ENCODE measurements at places on chromosomes 16 and 17.

GRCh38 chr16:53061256-53061655, 6.5 kb downstream of the CHD9 start:
- DNase-seq: no peak

GRCh38 chr17:58631523-58632323, 60.1 kb downstream of the TEX14 start:
- DNase-seq: peak; percentile 96

DNA sequence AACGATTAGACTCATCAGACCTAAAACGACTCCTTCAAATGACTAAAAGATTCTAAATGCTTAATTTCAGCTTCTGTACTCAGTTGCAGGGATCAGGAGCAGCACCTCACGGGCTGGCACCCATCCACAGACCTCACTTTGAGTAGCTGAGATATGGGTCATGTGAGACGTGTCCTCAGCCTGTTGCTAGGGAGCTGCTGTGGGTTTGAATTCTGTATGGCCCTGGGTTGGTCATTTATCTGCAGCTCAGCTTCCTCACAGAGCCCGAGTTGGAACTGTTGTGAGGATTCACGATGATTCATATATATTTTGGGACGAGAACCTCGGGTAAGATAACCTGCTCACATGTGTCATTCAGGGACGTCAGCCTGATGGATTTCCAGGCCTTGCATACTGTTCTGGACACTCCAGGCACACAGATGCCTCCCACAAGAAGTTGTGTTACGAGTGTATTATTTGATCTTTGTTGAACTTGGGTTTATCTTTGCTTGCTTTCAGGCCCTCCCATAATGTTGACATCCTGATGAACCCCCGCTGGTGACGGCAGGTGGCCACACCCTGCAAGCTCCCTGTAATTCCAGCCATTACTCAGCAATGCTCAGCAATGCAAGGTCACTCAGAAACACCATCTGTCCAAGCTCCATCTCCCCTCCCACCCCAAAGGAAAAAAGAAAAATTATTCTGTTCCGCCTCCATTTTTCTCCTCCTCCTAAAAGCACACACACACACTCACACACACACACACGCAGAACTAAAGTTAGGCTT, 137.6 kb downstream of the RBFOX3 start:
- no peak for DNase-seq

DNA sequence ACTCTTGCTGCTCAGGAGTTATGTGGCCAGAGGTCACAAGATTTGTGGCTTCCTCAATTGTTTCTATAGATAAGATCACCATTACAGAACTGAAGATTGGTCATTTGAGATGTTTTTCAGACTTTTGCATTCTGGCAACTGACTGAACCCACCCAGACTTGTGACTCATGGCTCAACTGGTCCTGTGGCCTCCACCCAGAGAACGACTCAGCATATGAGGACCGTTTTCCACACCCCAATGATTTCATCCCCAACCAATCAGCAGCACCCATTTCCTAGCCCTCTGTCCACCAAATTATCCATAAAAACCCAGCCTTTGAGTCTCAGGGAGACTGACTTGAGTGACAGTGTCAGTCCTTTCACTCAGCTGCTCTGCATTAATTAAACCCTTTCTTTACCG, 143.2 kb upstream of the ASIC2 start:
- DNase-seq: no peak

DNA sequence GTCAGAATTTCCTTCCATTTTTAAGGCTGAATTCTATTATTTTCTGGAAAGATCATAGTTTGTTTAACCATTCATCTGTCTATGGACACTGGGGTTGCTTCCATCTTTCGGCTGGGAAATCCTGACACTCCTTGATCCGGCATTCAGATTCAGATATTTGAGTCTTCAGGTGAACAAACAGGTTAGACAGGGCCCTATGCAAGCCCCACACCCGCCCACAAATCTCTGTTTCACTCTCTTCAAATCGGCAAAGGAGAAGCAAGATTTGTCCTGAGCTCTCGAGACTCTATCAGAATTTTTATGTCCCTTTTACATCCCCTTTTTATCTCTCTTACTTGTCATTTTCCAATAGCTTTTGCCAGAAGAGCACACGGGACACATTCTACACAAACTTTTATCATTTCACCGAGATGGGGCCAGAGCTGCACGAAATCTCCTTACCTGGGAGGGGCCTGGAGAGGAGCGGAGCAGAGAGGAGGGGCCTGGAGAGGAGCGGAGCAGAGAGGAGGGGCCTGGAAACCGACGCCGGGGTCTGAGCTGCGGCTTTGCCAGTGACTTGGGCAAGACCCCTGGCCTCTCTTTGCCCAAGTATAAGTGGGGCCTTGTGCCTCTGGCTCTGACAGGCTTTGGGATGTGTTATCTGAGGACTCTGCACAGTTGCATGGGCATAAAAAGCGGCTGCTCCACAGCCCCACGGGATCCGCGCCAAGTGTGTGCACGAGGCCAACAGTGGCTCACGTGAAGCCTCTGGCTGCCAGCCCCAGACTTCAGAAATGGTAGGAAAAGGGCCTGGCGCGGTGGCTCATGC, 54.3 kb upstream of the RBFOX3 start:
- DNase-seq: peak; percentile 84
